Cortex of kidney (tissue), 1 donor: ENCODE measurements at places on chromosomes 2 and 18.

DNA sequence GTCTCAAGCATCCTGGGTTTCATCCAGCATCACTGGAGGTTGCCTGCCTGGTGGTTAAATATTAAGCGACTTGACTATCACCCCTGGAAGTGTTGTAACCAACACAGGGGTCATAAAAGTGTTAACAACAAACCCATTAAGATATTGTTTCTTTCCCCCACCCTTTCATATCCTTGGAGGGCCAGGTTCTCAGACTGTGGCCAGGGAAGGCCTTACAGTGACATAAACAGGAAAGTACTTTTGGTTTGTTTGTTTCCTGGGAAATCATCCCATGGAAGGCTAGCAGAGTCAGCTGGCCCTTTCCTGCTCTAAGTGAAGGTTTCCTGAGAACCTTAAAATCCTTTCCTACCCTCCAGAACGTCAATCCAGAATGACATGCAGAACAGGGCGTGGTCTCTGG lies 160.9 kb downstream of the CLIP4 start:
- DNase-seq = no peak

- no peak for DNase-seq
Observed at GRCh38 chr2:232444409-232445148, 11.4 kb upstream of the ALPI start.

GRCh38 chr2:162636206-162636728 lies 202.3 kb downstream of the KCNH7 start:
- DNase-seq = no peak

GRCh38 chr2:160590664-160591063 lies 97.1 kb upstream of the RBMS1 start:
- DNase-seq = no peak

GRCh38 chr2:3601561-3602271 lies 6.8 kb downstream of the COLEC11 start:
- no peak for DNase-seq

DNA sequence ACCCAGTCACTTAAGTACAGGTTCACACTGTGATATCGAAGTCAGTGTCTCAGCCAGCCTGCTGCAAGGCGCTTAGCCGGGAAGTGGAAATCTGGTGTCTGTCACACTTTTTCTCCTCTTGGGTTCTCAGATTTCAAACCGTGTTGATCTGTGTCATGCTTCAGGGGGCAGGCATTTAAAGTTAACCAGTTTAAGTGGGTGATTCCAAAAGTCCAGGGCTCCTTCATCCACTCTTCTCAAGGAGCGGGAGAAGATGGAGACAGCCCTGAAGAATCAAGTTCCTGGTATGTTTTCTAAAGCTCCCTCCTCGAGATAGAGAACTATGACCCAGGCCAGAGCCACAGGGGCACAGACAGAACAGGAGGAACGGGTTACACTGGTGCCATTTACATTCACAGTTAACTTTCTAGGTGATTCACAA lies 331.7 kb downstream of the GBX2 start:
- DNase-seq = no peak

DNA sequence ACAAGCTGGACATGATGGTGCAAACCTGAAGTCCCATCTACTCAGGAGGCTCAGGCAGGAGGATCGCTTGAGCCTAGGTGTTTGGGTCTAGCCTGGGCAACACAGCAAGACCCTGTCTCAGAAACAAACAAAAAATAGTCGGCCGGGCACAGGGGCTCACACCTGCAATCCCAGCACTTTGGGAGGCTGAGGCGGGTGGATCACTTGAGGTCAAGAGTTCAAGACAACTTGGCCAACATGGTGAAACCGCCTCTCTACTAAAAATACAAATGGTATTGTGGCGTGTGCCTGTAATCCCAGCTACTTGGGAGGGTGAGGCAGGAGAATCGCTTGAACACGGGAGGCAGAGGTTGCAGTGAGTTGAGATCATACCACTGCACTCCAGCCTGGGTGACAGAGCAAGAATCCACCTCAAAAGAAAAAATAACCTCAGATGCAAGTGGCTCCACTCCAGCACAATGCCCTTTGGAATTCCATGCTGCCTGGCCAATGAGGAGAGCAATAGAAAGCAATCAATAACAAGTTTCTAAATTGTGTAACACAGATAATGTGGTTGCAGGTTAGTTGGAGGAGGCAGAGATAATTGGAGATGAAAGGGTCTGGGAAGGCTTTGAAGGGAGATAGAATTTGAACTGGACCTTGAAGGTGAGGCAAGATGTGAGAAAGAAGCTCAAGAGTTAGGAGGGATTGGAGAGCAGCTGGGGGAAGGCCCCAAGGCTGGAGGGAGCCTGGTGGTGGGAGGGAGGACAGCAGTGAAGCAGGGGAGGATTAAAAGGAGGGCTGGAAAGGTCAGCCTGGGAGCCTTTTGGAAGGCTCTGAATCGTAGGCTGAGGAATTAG lies 6.0 kb downstream of the TTC31 start:
- DNase-seq = no peak

GRCh38 chr2:36530178-36530982 lies 67.6 kb downstream of the FEZ2 start:
- DNase-seq = no peak

GRCh38 chr2:172582656-172583055 lies 26.8 kb downstream of the PDK1 start:
- no peak for DNase-seq

DNA sequence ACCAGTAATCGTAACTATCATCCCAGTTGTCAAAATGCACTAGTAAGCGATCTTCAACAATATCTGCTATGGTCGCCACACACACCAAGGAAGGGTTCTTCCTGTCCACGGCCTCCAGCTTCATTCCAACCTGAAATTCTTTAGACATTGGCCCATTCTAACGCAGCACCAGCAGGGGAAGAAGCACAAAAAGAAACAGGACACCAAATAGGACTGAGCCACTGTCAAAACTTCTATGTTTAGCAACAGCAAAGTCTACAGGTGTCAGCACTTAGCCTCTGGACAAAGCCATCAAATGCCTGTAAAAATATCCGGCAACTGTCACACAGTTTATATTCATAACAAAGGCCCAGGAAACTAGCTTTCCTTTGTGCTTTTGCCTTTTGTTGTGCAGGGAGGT lies 175.0 kb downstream of the L3MBTL4 start:
- no peak for DNase-seq

DNA sequence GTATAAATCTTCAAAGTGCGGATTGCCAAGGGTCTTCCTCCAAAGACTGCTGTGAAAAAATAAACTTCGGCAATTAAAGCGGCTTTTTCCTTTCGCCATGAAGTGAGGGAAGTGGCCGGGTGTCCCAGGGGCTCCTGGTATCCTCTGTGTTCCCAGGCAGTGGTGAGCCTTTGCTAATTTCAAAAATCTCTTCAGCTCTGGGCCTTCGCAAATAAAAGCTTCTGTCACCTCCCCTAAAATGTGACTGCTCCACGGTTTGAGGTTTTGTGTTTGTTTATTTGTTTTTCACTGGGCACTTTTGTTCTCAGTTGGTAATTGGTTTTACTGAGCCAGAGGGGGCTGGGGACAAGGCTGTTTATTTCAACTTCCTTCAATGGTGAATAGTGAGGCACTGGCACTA lies 270.1 kb upstream of the POU3F3 start:
- no peak for DNase-seq

GRCh38 chr2:12554224-12555011 lies 162.3 kb upstream of the TRIB2 start:
- DNase-seq = no peak

- DNase-seq = no peak
Observed at GRCh38 chr2:52622266-52622665, 1145.3 kb upstream of the CHAC2 start.

DNA sequence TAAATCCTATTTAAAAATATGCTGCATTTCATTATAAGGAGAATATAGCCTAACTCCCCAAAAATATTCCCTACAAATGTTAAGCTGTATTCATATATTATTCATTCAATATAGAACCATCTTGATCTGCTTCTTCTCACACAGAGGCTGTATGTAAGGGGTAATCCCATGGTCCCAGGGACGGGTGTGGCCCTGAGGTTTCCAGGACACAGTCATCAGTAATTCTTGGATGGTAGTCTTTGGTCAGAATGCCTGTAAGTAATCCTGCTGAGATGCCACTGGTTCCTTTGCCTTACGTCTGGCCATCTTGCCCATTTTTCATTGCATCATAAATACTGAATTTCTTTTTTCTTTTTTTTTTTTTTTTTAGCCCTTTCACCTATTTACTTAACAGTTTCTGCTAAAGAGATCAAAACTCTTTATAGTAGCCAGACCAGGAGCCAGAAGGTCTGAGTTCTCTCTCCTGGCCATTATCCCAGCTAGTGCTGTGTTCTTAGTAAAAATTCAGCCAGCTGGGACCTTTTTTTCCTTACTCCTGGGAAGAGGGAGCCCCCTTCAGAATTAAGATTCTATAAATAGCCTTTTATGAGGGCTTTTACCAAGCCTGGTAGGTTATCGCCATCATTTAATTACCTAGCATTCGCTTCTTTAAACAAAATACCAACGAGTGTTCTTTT lies 134.9 kb downstream of the SOX11 start:
- DNase-seq = no peak

- no peak for DNase-seq
Observed at GRCh38 chr2:67709835-67710234, 312.7 kb downstream of the ETAA1 start.

GRCh38 chr18:12376754-12377555 lies at the start of gene AFG3L2:
Gene AFG3L2 (minus strand): TSS chr18:12377227. CDS start chr18:12377082, 145 bp downstream.
- peak; percentile 98 for DNase-seq

DNA sequence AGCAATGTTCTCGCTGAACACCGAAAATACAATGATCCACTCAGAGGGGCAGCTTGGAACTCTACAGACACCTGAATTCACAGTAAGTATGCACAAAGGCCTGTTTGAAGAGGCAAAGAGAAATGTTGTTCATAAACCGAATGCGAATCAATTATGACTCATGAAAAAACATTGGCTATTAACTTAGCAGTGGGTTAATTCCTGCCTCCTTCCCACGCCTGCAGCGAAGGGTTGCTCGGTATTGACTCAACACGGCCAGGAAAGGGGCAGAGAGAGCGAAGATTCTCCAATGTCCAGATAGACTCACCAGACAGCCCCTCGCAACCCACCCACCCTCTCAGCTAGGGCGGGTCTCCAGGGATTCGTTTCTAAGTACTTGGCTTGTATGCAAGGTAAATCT lies 9.4 kb downstream of the CRACDL start:
- DNase-seq = no peak

GRCh38 chr2:197360744-197361156 lies 50.2 kb upstream of the ANKRD44 start:
- DNase-seq = no peak

- DNase-seq = no peak
Observed at GRCh38 chr18:62388855-62389760, 64.0 kb downstream of the TNFRSF11A start.

DNA sequence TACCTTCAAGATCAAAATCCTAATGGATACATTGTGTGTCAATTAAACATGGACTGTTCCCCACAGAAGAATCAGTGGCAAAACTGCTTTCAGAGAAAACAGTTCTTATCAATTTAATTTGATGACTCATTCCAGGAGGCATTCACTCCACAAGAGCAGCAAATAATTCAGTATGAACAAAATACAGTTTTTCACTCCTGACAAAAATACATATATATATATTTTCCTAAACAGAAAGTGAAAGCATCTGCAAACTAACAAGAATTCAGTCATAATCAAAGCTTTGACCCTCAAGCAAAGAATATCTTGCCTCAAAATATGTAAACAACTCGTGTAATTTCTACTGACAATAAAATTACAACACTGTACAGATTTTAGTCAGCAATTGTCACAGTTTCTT lies 685.1 kb upstream of the SLC8A1 start:
- DNase-seq = no peak

DNA sequence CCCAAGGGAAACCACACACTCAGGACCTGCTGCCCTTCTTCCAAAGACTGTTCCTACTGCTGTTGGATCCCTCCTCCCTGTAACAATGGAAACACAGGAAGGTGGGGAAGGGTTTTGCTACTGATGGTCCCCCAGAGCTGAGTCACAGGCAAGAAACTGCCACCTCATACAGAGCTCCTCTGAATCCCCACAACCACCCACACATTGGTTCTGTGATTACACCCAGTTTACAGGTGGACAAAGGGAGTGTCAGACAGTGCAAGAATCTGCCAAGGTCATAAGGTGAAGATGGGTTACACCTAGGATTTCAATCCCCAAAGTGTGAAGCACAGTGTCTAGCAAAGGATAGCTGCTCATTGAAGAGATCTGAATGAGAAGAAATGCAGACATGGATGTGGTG lies 141.7 kb upstream of the LMAN1 start:
- no peak for DNase-seq

DNA sequence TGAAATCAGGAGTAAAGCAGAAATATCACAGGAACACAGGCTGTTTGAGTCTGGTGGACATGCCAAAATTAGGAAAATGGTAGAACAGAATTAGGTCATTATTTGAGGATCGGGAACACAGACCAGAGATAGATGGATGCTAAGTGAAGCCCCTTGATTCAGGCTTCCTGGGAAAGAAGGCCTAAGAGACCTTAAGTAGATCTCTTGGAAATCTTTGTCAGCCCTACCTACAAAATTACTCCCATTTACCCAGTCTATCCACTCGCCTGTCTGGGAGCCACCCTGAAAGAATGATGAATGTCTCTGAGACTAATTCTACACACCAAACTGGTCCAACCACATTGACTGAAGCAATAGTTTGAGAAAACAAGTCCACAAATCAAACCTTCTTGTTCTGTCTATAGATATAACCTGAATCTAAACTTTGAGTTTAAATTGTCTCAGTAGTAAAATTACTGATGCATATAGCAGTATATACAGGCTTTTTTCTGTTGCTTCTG lies 36.6 kb upstream of the TANK start:
- no peak for DNase-seq

- no peak for DNase-seq
Observed at GRCh38 chr2:212945526-212945925, 205.9 kb downstream of the IKZF2 start.

DNA sequence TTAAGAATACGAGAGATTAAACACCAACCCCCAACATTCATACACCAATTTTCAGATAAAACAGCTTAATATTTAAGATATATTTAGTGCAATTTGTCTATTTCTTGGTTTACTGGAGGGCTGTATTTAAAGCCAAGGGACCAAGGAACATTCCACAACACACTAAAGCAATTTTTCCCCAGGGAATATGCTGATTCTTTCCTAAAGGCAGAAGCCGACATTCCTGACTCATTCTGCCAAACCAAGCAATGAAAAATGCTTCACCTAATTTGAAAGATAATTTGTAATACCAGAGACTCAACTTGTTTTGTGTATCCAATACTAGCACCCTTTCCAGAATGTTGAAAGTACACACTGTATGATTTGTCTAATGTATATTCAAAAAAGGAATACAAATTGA lies 1267.6 kb upstream of the PIK3C3 start:
- DNase-seq = no peak

DNA sequence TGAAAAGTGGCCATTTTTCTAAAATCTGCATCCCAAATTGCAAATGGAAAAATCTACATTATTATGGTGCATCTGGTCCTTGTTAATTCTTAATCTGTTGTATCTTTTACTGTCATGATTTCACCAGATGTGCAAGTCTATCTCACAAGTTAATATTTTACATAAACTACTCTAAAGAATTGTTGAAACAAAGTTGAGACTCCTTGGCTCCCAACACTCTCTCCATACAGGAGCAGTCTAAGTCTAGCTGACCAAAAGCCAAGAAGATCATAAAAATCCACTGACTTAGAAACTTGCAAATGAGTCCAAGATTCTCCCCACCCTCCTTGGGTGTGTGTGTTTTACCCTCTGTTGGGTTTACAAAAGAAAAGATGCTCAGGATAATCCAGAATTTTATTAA lies 85.1 kb downstream of the NCKAP5 start:
- no peak for DNase-seq
